ENCODE measurements at places on chromosomes 4 and X. TPM values are rescaled to one million over a fixed set of nuclear protein-coding genes. Genes with fewer than 3 reads are reported as not detected.

PARM1 gene
- 9.5 TPM for polyA plus RNA-seq

JAKMIP1 gene
- 30.5 TPM for polyA plus RNA-seq

MAGEA8 gene
- polyA plus RNA-seq, result not detected

CSAG2 gene
- polyA plus RNA-seq, result not detected

KLHL13 gene
- polyA plus RNA-seq, result 94.6 TPM

SULT1B1 gene
- 0.17 TPM for polyA plus RNA-seq

AGA gene
- 5.2 TPM for polyA plus RNA-seq

ZCCHC12 gene
- 1.1 TPM for polyA plus RNA-seq

ATP1B4 gene
- polyA plus RNA-seq, result not detected

Measured in Purkinje cell (primary cell).